Glutamatergic neuron (in vitro differentiated cells): ENCODE measurements at places on chromosomes 2 and 18.

GRCh38 chr2:61017003-61017555 lies 441 bp upstream of the PEX13 start:
- no peaks in the 10 kb centered on the region for H3K36me3 ChIP-seq
- H3K27ac ChIP-seq = peak overlapping the region; percentile 92
- H3K4me3 ChIP-seq = peak overlapping the region; percentile 98
- no peaks in the 10 kb centered on the region for H3K27me3 ChIP-seq

- DNase-seq = no peak
- no peak overlapping the region for H3K27ac ChIP-seq
- H3K4me3 ChIP-seq = no peak overlapping the region
- no peaks in the 10 kb centered on the region for H3K27me3 ChIP-seq
These were observed 33.5 kb downstream of the FBXO15 start for GRCh38 chr18:74114116-74114515.

DNA sequence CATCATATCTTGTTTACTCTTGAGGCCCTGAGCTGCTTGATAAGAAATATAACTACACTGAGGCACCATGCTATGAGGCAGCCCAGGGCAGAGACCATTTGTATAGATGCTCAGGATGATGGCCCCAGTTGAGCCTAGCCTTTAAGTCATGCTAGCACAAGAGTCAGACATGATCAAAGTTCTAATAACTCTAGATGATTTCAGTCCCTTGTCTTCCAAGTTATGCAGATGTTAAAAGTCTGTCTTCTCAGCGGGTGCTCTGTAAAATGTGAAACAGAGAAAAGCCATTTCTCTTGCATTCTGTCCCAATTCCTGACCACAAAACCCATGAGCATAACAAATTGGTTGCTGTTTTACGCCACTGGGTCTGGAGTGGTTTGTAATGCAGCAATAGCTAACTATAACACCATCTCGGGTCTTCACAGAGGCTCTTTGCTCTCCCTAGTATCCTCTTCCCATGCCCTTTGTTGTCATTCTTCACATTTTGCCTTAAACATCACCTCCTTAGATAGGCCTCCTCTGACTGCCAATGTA lies 49.6 kb downstream of the NXPH2 start:
- H3K27me3 ChIP-seq = no peaks in the 10 kb centered on the region
- peaks cover 13% of the 10 kb centered on the region for H3K36me3 ChIP-seq
- H3K4me3 ChIP-seq = no peak overlapping the region
- no peak overlapping the region for H3K27ac ChIP-seq

GRCh38 chr2:199302851-199303250 lies 154.9 kb downstream of the SATB2 start:
- H3K36me3 ChIP-seq = no peaks in the 10 kb centered on the region
- no peak overlapping the region for H3K27ac ChIP-seq
- H3K4me1 ChIP-seq = peaks cover 12% of the 10 kb centered on the region

GRCh38 chr2:215082446-215082845 lies 56.0 kb downstream of the ABCA12 start:
- H3K4me1 ChIP-seq = peaks cover 28% of the 10 kb centered on the region
- no peaks in the 10 kb centered on the region for H3K36me3 ChIP-seq
- no peaks in the 10 kb centered on the region for H3K27me3 ChIP-seq
- no peak for DNase-seq
- no peak overlapping the region for H3K4me3 ChIP-seq

DNA sequence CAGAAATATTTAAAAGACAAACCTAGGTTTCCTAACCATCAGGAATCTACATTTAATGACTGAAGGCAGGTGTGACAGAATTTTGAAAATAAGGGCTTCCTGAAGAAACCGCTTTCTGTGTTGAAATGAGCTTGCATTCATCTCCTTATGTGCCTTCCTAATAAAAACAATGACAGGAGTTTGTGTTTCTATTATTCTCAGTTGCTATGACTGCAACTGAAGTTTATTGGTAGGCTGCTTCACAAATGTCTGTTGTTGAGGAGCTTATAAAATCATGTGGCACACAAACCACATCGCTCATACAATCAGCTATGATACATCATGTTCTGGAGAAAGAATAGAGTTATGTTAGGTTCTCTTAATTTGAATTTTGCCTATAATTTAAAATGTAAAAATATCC lies 362.7 kb upstream of the SLC8A1 start:
- H3K4me1 ChIP-seq = no peaks in the 10 kb centered on the region
- H3K27ac ChIP-seq = no peak overlapping the region
- H3K27me3 ChIP-seq = no peaks in the 10 kb centered on the region
- no peak for DNase-seq
- H3K36me3 ChIP-seq = no peaks in the 10 kb centered on the region

DNA sequence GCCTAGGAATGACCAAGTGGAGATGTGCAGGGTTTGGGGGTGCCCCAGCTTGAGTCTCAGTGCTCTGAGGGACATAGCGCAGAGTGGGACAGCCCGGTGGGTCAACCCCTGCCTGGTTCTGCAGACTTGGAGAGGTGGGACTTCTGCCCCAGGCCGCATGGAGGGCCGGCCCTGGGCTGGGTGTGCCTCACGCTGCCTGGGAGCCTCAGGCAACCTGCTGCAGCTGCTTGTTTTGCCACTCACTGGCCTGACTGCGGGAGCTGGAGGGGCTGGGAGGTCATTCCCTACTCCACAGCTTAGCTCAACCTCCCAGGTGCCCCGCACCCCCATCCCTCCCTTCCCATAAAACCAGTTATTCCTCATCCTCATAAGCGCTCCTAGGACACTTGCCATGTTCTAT lies 33.1 kb downstream of the ODC1 start:
- no peak overlapping the region for H3K4me3 ChIP-seq
- H3K27ac ChIP-seq = no peak overlapping the region
- H3K36me3 ChIP-seq = no peaks in the 10 kb centered on the region
- peaks cover 6% of the 10 kb centered on the region for H3K27me3 ChIP-seq

DNA sequence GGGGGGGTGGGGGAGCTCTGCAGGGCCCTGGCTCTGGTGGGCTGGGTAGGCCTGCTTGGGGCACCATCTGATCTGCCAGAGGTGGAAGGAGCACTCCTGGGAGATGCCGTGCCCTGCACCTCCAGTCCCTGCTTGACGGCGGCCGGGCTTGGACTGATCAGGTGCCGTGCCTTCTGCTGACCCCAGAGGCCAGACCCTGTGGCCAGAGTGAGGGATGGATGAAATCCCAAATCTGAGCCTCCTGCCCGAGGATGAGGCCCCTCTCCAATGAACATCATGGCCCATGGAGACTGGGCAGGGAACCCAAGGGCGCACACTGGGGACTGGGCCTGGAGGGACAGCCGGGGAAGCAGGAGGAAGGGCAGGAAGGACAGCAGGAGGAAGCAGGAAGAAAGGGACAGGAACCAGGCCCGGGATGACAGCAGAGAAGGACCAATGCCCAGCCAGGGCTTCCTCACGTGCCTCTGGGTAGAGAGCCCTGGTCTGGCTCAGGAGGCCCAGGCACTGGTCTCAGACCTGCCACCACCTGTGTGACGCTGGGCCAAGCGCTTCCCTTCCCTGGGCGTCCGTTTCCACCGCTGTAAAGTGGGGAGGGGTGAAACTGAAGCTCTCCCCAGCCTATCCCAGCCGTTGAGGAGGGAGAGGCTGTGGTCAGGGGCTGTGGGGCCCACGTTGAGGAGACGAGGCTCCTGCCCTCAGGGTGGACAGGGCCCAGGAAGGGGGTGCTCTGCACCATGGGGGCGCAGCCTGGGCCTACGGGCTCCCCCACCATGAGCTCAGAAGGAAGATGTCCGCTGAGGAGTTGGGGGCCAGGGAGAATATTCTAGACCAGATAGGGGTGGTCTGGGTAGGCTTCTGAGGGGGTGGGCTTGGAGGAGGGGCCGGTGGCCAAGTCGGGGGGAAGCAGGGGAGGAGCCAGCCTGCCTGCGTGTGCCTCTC lies 1.0 kb upstream of the GPR35 start:
- no peaks in the 10 kb centered on the region for H3K4me1 ChIP-seq
- no peaks in the 10 kb centered on the region for H3K36me3 ChIP-seq
- H3K27ac ChIP-seq = no peak overlapping the region
- H3K27me3 ChIP-seq = peaks cover 6% of the 10 kb centered on the region

DNA sequence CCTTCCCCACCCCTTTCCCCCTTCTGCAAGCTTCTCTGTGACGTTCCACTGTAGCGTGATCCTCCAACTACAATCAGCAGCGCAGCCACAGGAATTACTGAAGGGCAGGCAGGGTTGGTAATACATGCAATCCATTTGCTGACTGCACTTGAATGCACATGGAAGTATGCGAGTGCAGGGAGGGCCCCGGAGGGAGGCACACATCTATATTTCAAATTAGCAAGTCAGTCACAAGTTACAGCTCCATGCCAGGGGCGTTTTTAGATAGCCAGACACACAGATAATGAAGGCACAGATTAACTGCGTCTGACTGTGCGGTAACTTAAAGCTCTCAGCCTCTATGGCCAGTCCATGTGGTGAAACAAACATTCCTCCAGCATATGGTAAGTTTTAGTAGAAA lies 209.2 kb upstream of the GATA6 start:
- DNase-seq = no peak
- no peak overlapping the region for H3K27ac ChIP-seq
- H3K4me1 ChIP-seq = no peaks in the 10 kb centered on the region

GRCh38 chr2:39069890-39070465 lies 50.9 kb downstream of the SOS1 start:
- H3K4me1 ChIP-seq = no peaks in the 10 kb centered on the region
- no peaks in the 10 kb centered on the region for H3K27me3 ChIP-seq
- H3K4me3 ChIP-seq = no peak overlapping the region
- H3K27ac ChIP-seq = no peak overlapping the region
- H3K36me3 ChIP-seq = no peaks in the 10 kb centered on the region
- no peak for DNase-seq

GRCh38 chr18:12593866-12594265 lies 64.0 kb downstream of the SPIRE1 start:
- H3K27ac ChIP-seq = no peak overlapping the region
- H3K36me3 ChIP-seq = no peaks in the 10 kb centered on the region
- H3K27me3 ChIP-seq = peaks cover 4% of the 10 kb centered on the region
- no peak overlapping the region for H3K4me3 ChIP-seq
- no peak for DNase-seq

- peaks cover 14% of the 10 kb centered on the region for H3K36me3 ChIP-seq
- H3K27me3 ChIP-seq = peaks cover 7% of the 10 kb centered on the region
- no peak for DNase-seq
- H3K4me1 ChIP-seq = no peaks in the 10 kb centered on the region
These were observed 90.0 kb downstream of the POLR1A start for GRCh38 chr2:86015699-86016098.

DNA sequence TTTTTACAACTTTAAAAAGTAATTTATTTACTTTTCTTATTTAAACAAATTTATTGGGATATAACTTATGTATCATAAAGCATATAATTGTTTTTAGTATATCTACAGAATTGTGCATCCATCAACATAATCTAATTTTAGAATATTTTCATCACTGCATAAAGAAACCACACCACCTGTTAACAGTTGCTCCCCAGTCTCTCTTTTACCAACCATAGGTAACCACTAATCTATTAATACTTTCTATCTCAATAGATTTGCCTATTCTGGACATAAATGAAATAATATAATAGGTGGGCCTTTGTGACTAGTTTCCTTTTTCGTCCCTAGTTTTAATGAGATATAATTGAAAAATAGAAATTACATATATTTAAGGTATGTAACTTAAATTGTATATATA lies 90.6 kb downstream of the ADAM23 start:
- no peaks in the 10 kb centered on the region for H3K4me1 ChIP-seq
- no peak overlapping the region for H3K27ac ChIP-seq
- DNase-seq = no peak
- no peaks in the 10 kb centered on the region for H3K27me3 ChIP-seq
